Activated T-helper 2 cell treated with anti-CD3 and anti-CD28 coated beads, Interferon-gamma antibody, Interleukin-2, Interleukin-4, amounts not matched to agents 10 μg/mL and 5 μg/mL and 100 μg/mL, durations not matched to agents 14 hours and 24 hours and 36 hours (primary cell): ENCODE measurements at places on chromosomes 3 and 15. TPM values are rescaled to one million over a fixed set of nuclear protein-coding genes. Genes with fewer than 3 reads are reported as not detected.

- no peak for DNase-seq
Observed at GRCh38 chr3:128613083-128613829, 37.4 kb downstream of the RPN1 start.

DNA sequence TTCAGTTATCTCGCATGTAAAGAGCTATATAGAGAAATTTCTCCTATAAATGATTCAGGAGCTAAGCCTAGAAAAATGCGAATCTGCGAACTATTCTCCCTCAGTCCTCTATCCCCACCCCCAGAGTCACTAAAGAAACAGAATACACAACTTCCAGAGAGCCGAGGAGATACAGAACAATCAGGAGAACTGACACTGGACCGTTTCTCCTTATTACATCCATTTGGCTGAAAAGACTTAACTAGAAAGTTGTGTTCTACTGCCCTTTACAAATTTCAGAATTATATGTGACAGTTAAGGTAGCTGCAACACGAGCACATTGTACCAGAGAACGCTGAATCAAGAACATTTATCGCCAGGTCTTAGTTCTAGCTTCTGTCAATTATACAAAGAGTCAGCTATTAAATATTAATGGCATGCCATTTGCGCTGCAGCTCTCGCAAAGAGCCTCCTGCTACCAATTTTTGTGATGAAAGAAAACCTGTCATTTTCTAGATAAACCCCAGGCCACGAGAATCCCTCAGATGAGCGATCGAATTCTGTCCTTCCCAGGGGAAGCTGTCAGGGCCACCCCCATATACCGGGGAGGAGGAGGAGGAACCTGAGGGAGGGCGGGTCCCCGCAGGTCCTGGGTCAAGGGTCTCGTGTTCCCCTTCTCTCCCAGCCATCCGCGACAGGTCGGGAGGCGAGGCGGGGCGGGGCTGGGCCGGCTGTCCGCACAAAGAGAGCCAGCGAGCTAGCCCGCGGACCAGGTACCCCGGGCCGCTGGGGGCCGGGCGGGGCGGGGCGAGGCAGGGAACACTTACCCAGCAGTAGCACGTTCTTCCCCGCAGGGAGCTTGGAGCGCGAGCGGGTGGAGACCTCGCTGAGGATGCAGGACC lies 878 bp downstream of the DYNC1LI1 start:
- peak; percentile 45 for DNase-seq

Gene SI
- total RNA-seq, result not detected in 2 replicates

Gene ITIH1
- not detected in 2 replicates for total RNA-seq

- DNase-seq, result no peak
Observed at GRCh38 chr15:28021281-28022039, 77.7 kb downstream of the OCA2 start.

- no peak for DNase-seq
Observed at GRCh38 chr3:12470111-12470510, 14.2 kb upstream of the TSEN2 start.

- DNase-seq, result no peak
Observed at GRCh38 chr15:43218908-43219706, 1.7 kb downstream of the EPB42 start.

Gene ZNF501
- 1.1 and 1.3 TPM in 2 replicates for total RNA-seq

DNA sequence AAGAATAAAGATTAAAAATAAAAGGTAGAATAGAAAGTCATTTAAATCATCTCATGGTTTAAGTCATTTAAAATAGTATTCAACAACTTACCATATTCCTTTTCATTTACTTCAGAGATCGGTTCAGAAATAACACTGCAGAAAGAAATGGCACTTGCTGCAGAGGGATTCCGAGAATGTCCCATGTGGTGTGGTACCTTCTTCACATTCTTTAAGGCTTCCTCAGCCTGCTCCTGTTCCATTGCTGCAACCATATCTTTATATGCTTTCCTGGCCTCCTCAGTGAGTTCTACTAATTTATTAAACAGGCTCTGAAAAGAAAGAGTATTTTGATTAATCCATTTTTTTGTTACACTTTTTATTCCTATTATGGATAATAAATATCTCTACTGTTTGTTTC lies 32.6 kb upstream of the SHC4 start:
- DNase-seq, result no peak

DNA sequence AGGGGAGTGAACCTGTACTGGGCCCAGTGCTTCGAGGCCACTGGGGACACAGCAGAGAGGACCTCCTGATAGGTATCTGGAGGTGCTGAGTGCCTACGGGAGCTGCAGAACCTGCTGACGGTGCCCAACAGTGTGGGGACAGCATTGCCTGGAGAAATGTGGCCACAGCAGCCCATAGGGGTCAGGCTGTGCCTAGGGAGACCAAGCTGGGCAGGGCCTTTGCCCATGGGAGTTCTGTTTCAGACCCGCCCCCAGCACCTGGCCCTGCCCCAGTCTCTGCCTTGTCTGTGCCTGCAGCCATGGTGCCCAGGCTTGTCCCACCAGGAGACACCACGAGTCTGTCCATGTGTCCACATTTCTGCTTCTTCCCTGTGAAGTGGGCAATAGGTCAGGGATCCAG lies 15.3 kb upstream of the RPL32 start:
- no peak for DNase-seq

- DNase-seq, result no peak
Observed at GRCh38 chr15:75840659-75841058, 2.6 kb upstream of the UBE2Q2 start.

- DNase-seq, result no peak
Observed at GRCh38 chr3:18864933-18865731, 283.2 kb upstream of the KCNH8 start.

Gene GABRB3
- not detected in 2 replicates for total RNA-seq

- no peak for DNase-seq
Observed at GRCh38 chr15:76071806-76072205, 12.0 kb downstream of the TMEM266 start.

Gene NBEAL2
- total RNA-seq, result 120 and 129 TPM in 2 replicates

DNA sequence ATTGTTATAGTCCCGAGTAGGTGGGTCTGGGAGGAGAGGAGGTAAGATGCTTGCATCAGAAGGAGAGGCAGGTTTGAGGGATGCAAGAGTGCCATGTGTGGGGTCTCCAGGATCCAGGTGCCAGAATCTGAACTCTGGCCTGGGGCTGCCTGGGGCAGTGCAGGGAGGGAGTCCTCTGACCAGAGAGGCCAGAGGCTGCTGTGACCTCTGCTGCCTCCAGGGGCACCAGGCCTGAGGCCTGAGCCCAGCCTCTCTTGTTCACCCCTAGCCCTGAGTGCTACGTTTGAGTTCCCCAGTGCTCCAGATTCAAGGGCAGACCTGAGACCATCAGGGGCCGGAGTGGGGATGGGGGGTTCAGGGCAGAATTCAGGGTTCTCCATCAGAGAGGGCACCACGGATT lies 7.4 kb downstream of the SLC38A3 start:
- DNase-seq, result no peak

Gene KCNAB1
- total RNA-seq, result not detected in 2 replicates

- no peak for DNase-seq
Observed at GRCh38 chr3:39121621-39122020, 14.1 kb downstream of the TTC21A start.

DNA sequence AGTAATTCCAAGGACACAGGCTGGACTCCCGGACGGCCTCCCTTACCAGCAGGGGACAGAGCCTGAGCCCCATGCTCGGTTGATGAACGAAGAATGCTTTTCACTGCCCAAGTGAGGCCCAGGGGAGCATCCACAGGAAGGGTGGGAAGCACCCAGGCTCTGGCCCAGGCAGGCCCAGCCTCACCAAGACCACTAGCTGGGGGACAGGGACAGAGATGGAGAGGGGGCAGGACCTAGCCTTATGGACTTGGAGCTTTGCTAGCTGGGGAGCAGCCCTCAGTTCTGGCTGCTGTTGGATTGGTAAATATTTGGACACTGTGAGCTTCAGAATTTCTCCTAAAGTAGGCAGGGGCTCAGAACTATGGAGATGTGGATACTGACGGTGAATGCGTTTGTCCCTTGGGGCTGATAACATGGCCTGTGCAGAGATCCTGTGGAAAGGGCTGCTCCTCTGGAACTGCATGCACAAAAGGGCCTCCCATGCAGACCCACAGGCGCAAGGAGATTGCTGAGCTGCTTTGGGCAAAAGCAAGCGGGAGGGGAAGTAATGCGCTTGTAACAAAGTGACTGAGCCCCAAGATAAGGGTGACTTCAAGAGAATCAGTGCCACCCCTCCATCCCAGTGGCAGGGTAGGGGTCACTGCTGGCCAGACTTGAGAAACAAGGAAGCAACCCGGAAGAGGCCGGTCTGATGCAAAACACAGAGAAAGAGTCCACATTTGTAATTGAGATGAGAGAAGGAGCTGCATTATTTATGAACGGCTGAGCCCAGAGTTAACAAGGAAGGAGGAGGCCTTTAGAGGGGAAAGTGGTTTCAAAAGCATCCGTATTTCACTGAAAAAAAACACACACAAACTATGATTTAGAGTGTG lies 70.1 kb upstream of the MEF2A start:
- DNase-seq, result no peak

- no peak for DNase-seq
Observed at GRCh38 chr15:58390655-58391054, 41.1 kb upstream of the LIPC start.

DNA sequence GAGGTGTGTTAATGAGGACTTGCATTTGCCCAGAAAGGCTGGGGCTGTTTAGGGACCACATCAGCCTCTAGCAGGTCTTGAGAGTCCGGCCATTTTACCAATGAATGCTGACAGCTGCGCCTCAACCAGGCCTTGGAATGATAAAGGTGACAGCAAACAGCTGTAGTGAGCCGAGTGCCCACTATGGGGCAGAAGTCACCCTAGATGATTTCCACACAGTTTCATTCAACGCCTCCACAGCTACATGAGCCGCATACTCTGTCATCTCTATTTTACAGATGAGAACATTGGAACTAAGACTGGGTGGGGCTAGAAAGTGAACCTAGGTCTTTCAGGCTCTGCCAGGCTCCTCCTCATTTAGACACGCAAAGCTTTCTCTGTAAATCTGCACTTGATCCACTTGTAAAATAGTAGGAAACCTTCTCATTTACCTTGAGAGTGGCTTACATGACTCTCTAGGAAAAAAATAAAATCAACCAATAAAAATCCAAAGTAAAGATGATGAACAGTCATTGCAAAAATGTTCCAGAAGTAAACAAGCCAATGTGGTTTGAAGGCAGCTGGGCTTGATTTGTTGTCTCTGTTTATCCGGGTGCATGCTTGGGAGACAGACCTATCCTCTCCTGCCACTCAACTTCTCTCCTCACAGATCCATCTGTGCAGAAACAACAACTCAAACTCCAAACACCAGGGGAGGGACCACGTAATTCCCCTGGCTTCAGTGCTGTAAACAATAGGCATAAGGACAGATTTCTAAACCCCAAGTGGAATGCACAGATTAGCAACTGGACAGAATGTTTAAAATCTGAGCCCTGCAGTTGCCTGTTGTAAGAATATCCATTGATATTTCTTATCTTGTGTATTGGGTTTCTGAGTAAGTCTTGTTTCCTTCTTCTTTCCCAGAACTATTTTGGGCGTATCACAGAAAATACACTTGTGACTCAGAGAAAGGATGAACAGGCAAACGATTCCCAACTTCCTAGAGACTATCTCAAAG lies 31.5 kb upstream of the LDHAL6B start:
- DNase-seq, result peak; percentile 22

Gene LIPC
- 1.1 and 1.7 TPM in 2 replicates for total RNA-seq
